Naive thymus-derived CD8-positive, alpha-beta T cell (primary cell): ENCODE measurements at places on chromosomes 7 and 10. TPM values are rescaled to one million over a fixed set of nuclear protein-coding genes. Genes with fewer than 3 reads are reported as not detected.

ATRNL1 gene
- total RNA-seq, result not detected

FIS1 gene
- 124 TPM for total RNA-seq

CCDC146 gene
- total RNA-seq, result 11.2 TPM

INPP5F gene
- 10.9 TPM for total RNA-seq

GALNT17 gene
- not detected for total RNA-seq

SEMA3A gene
- total RNA-seq, result 0.30 TPM
